ENCODE measurements at places on chromosomes 7 and 10. TPM values are rescaled to one million over a fixed set of nuclear protein-coding genes. Genes with fewer than 3 reads are reported as not detected.
A peak's percentile ranks its signal among the peaks of the same experiment; 100 is the strongest.

Gene OR6B1
- total RNA-seq: not detected

Gene CASP7
- total RNA-seq: 3.3 TPM

Gene CYP2W1
- total RNA-seq: 3.4 TPM

Gene SDK1
- total RNA-seq: 16.5 TPM

Gene DEPP1
- total RNA-seq: 34.0 TPM

Gene ACSM6
- total RNA-seq: not detected

GRCh38 chr10:47099474-47099873 is 188.2 kb downstream of the PTPN20 start:
- H3K36me3 ChIP-seq: no peaks in the 10 kb centered on the region
- H3K4me1 ChIP-seq: peaks cover 5% of the 10 kb centered on the region
- no peak overlapping the region for H3K27ac ChIP-seq
- DNase-seq: no peak

- H3K27ac ChIP-seq: no peak overlapping the region
- peaks cover 21% of the 10 kb centered on the region for H3K4me1 ChIP-seq
- peak; percentile 76 for DNase-seq
- H3K4me3 ChIP-seq: no peak overlapping the region
- no peaks in the 10 kb centered on the region for H3K36me3 ChIP-seq
Measured at GRCh38 chr10:104925232-104925851, 284.3 kb downstream of the SORCS3 start.

GRCh38 chr10:20303453-20304152 is 487.4 kb downstream of the PLXDC2 start:
- H3K27me3 ChIP-seq: no peaks in the 10 kb centered on the region
- H3K4me3 ChIP-seq: no peak overlapping the region
- no peaks in the 10 kb centered on the region for H3K4me1 ChIP-seq
- no peak overlapping the region for H3K27ac ChIP-seq

GRCh38 chr7:7157887-7158271 is 24.5 kb upstream of the C1GALT1 start:
- H3K27me3 ChIP-seq: no peaks in the 10 kb centered on the region
- no peak overlapping the region for H3K27ac ChIP-seq
- DNase-seq: no peak
- no peaks in the 10 kb centered on the region for H3K36me3 ChIP-seq
- H3K4me3 ChIP-seq: no peak overlapping the region
- no peaks in the 10 kb centered on the region for H3K4me1 ChIP-seq

DNA sequence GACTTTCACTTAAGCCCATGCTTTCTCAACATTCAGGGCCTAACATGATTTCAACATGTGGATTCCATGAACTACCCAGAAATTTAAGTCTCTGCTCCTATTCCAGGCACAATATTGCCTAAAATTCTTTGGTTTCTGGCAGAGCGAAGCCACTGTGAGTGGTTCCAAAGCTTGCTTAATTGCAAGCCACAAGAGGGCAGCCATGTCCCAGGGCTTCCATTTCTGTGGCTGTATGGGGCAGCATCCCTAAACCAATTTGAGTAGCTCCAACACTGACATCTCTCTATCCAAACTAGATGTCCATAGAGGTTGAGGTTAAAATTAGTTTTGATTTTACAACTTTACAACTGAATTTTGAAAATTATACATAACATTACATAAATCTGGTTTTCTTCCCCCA is 56.3 kb upstream of the MDFIC start:
- H3K27ac ChIP-seq: no peak overlapping the region
- no peaks in the 10 kb centered on the region for H3K4me1 ChIP-seq
- no peak overlapping the region for H3K4me3 ChIP-seq
- H3K36me3 ChIP-seq: no peaks in the 10 kb centered on the region

DNA sequence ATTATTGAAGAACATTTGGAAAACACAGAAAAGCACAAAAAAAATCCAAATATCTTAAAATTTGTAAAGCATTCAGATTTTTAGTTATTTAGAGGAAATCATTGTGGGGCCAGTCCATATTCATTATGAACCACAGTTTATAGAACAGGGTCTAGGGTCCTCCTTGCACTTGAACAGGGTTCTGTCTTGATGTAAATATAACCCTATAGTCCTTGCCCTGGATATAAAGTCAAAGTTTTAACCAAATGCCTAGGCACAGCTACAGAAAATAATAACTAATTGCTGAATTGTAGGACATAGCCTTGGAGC is 25.6 kb downstream of the CASP7 start:
- no peak overlapping the region for H3K27ac ChIP-seq
- H3K4me3 ChIP-seq: no peak overlapping the region
- no peaks in the 10 kb centered on the region for H3K27me3 ChIP-seq
- H3K36me3 ChIP-seq: no peaks in the 10 kb centered on the region
- DNase-seq: no peak
- no peaks in the 10 kb centered on the region for H3K4me1 ChIP-seq

- H3K36me3 ChIP-seq: no peaks in the 10 kb centered on the region
- H3K4me1 ChIP-seq: no peaks in the 10 kb centered on the region
- no peaks in the 10 kb centered on the region for H3K27me3 ChIP-seq
Measured at GRCh38 chr7:90655566-90655965, 59.4 kb downstream of the CDK14 start.

DNA sequence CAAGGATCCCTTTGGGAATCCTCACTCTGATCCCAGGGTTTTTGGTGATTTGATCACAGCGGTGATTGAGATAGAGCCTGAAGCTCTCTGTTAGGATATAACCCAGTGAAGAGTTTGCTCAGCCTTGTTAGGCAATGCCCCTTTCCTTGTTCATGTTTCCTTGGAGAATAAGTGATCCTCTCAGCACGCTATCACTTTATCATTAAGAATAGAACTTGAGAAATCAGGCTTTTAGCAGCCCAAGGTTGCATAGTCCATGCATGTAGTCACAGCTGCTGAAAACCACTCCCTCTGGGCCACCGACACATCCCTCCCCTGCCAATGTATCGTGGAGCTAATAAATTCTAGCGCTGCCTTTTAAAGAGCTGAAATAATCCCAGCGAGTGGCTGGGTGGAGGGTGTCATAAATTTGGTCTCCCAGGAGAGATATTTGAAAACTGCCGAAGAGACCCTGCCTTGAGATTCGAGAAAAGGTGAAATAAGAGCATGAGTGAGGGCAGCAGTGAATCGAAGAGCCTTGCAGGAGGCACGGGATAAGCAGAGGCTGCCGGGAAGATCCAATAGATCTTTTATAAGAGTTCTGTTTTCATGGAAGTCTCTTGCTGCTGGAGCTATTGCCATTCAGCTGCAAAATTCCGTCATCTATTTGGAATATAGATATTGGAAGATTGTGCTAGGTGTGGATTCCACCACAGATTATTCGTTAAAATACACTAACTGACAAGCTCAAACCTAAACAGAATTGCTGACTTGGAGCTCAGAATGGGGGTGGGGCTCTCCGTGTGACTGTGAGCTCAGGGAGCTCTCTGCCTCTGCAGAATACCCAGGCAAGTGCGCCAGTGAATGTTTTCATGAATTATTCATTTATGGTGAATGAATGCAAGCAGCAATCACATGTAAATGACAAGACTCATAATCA is 249.8 kb downstream of the TRIL start:
- no peak overlapping the region for H3K27ac ChIP-seq
- peaks cover 16% of the 10 kb centered on the region for H3K4me1 ChIP-seq
- no peaks in the 10 kb centered on the region for H3K27me3 ChIP-seq

- no peaks in the 10 kb centered on the region for H3K36me3 ChIP-seq
- H3K27ac ChIP-seq: no peak overlapping the region
- H3K4me1 ChIP-seq: no peaks in the 10 kb centered on the region
Measured at GRCh38 chr7:1225441-1226185, 7.1 kb upstream of the UNCX start.

DNA sequence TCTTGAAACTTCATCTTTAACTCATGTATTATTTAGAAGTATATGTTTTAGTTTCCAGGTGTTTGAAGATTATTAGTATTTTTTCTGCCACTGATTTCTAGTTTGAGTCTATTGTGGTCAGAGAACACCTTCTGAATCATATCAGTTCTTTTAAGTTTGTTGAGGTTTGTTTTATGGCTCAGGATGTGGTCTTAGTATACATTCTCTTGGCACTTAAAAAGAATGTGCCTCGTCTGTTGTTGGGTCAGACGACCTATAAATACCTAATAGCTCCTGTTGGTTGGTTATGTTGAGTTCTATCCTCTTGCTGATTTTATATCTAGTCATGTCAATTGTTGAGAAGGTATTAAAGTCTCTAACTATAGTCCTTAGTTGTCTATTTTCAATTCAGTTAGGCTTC is 15.9 kb downstream of the TDRD1 start:
- no peak overlapping the region for H3K4me3 ChIP-seq
- H3K27ac ChIP-seq: no peak overlapping the region
- no peaks in the 10 kb centered on the region for H3K4me1 ChIP-seq
- no peaks in the 10 kb centered on the region for H3K36me3 ChIP-seq

DNA sequence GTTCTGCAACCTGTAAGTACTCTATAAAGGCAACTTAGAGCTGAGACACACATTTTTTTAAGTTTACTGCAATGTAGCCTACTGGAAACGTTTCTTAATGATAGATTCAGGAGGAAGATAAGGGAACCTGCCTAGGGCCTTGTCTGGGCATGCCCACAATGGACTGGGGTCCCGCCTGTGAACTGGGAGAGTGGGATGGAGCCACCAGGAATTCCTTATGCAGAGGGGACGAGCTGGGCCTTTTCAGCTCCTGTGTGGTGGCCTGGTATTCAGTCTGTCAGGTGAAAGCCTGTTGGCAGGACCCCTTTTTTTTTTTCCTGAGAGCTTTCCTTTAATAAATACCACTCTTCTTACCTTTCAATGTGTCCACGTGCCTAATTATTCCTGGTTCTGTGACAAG is 384.4 kb upstream of the ZWINT start:
- H3K4me1 ChIP-seq: no peaks in the 10 kb centered on the region
- no peak for DNase-seq
- H3K27me3 ChIP-seq: no peaks in the 10 kb centered on the region
- H3K27ac ChIP-seq: no peak overlapping the region
- no peaks in the 10 kb centered on the region for H3K36me3 ChIP-seq
- no peak overlapping the region for H3K4me3 ChIP-seq

GRCh38 chr10:52875336-52875735 is 102.8 kb upstream of the MBL2 start:
- no peak overlapping the region for H3K27ac ChIP-seq
- no peak for DNase-seq
- H3K36me3 ChIP-seq: no peaks in the 10 kb centered on the region
- peaks cover 2% of the 10 kb centered on the region for H3K4me1 ChIP-seq
- no peaks in the 10 kb centered on the region for H3K27me3 ChIP-seq

- no peak for DNase-seq
- no peak overlapping the region for H3K4me3 ChIP-seq
- H3K36me3 ChIP-seq: no peaks in the 10 kb centered on the region
- H3K4me1 ChIP-seq: peaks cover 30% of the 10 kb centered on the region
- no peaks in the 10 kb centered on the region for H3K27me3 ChIP-seq
Measured at GRCh38 chr7:136039577-136040345, 62.6 kb upstream of the MTPN start.

DNA sequence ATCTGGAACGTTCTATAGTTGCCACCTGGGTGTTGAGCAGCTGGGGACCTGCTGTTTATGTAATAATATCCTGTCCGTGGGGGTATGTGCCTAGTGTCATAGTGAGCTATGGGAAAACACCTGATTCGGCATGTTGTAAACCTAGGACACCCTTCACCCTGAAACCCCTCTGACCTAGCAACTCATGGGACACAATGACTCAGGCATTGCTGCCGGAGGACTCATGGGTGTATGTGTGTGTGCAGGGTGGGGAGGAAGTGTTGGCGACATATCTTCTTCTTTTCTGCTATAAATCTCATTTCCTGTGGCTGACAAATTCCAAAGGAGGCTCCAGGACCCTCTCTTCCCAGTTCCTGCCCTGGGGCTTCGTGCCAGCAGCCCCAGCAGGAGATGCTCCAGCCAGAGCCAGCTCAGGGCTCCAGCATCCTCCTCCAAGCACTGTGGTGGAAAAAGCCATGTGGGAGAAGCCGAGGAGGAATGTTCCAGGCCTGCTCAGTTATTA is 77.0 kb upstream of the PODXL start:
- no peak for DNase-seq
- H3K27ac ChIP-seq: peak overlapping the region; percentile 14
- H3K4me3 ChIP-seq: no peak overlapping the region
- no peaks in the 10 kb centered on the region for H3K27me3 ChIP-seq
- H3K4me1 ChIP-seq: peaks cover 15% of the 10 kb centered on the region
- no peaks in the 10 kb centered on the region for H3K36me3 ChIP-seq

GRCh38 chr7:137958470-137959431 is 43.1 kb downstream of the CREB3L2 start:
- DNase-seq: no peak
- H3K4me1 ChIP-seq: peaks cover 37% of the 10 kb centered on the region
- no peaks in the 10 kb centered on the region for H3K36me3 ChIP-seq
- peak overlapping the region; percentile 35 for H3K27ac ChIP-seq
- H3K4me3 ChIP-seq: no peak overlapping the region
- no peaks in the 10 kb centered on the region for H3K27me3 ChIP-seq

GRCh38 chr7:3120513-3120912 is 76.8 kb upstream of the CARD11 start:
- DNase-seq: no peak
- no peak overlapping the region for H3K27ac ChIP-seq
- H3K4me1 ChIP-seq: no peaks in the 10 kb centered on the region
- H3K27me3 ChIP-seq: no peaks in the 10 kb centered on the region
- H3K36me3 ChIP-seq: no peaks in the 10 kb centered on the region
- H3K4me3 ChIP-seq: no peak overlapping the region

- no peaks in the 10 kb centered on the region for H3K27me3 ChIP-seq
- H3K27ac ChIP-seq: no peak overlapping the region
- no peaks in the 10 kb centered on the region for H3K36me3 ChIP-seq
- H3K4me1 ChIP-seq: no peaks in the 10 kb centered on the region
Measured at GRCh38 chr7:132677918-132678317, 101.6 kb upstream of the PLXNA4 start.

- H3K36me3 ChIP-seq: no peaks in the 10 kb centered on the region
- H3K4me3 ChIP-seq: no peak overlapping the region
- DNase-seq: no peak
Measured at GRCh38 chr10:118958984-118959925, 70.3 kb upstream of the NANOS1 start.

DNA sequence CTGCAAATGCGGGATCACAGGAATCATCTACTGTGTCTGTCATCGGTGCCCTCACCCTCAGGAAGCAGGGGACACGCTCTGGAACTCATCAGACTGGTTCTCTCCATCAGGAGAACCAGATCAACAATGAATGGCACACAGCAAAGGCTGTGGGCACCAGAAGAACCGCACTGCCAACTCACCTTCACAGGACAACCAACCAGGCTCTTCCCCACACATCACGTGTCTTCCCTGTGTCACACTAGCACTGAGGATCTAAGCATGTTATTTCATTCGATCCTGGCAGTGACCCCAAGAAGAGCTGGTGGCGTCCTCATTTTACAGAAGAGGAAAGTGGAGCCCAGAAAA is 106.1 kb downstream of the TNS3 start:
- no peaks in the 10 kb centered on the region for H3K36me3 ChIP-seq
- H3K27me3 ChIP-seq: no peaks in the 10 kb centered on the region
- H3K4me1 ChIP-seq: peaks cover 14% of the 10 kb centered on the region
- H3K27ac ChIP-seq: no peak overlapping the region
- no peak for DNase-seq
- H3K4me3 ChIP-seq: no peak overlapping the region

GRCh38 chr7:80724249-80724871 is 85.9 kb downstream of the CD36 start:
- no peak overlapping the region for H3K4me3 ChIP-seq
- H3K27ac ChIP-seq: no peak overlapping the region
- H3K27me3 ChIP-seq: no peaks in the 10 kb centered on the region
- peaks cover 14% of the 10 kb centered on the region for H3K4me1 ChIP-seq

Data from cardiac muscle cell (in vitro differentiated cells and primary cell).